Left ventricle myocardium superior (tissue), 1 donor: ENCODE measurements at places on chromosomes 2 and 18. TPM values are rescaled to one million over a fixed set of nuclear protein-coding genes. Genes with fewer than 3 reads are reported as not detected.

ABHD3 gene
- 6.0 TPM for total RNA-seq

TCF7L1 gene
- 7.1 TPM for total RNA-seq

KLF7 gene
- total RNA-seq, result 22.2 TPM

DNAJC5G gene
- 2.1 TPM for total RNA-seq

ASB18 gene
- total RNA-seq, result 3.8 TPM

DNA sequence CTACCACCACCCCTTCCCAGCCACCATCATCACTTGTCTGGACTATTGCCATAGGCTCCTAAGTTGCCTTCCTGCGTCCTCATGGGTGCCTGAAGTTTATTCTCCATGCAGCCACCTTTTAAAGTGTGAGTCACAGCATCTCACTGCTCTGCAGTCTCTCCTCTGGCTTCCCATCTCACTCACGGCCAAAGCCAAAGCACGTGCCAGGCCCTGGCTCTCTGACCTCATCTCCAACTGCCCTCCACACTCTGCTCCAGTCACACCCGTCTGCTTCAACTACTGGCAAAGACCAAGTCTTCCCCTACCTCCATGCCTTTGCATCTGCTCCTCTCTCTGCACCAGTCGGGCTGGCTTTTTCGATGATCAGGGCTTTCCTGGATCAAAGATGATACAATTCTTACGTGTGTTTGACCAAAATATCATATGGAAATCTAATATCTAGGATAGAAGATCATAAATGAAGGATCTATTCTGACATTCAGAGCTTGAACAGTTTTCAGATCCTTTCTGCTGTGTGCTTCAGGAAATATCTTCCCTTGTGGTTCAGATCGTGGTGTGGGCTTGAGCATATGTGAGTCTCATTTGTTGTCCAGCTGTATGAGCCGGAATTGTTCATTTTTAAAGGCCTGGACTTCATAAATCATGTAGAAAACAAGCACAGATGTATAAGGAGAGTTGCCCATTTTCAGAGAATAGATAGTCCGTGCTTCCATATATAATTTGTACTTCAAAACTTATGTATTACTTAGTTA is 175.6 kb downstream of the PRKCE start:
- peak; percentile 62 for DNase-seq

GRCh38 chr2:199057936-199058335 is 399.8 kb downstream of the SATB2 start:
- no peak for DNase-seq

DNA sequence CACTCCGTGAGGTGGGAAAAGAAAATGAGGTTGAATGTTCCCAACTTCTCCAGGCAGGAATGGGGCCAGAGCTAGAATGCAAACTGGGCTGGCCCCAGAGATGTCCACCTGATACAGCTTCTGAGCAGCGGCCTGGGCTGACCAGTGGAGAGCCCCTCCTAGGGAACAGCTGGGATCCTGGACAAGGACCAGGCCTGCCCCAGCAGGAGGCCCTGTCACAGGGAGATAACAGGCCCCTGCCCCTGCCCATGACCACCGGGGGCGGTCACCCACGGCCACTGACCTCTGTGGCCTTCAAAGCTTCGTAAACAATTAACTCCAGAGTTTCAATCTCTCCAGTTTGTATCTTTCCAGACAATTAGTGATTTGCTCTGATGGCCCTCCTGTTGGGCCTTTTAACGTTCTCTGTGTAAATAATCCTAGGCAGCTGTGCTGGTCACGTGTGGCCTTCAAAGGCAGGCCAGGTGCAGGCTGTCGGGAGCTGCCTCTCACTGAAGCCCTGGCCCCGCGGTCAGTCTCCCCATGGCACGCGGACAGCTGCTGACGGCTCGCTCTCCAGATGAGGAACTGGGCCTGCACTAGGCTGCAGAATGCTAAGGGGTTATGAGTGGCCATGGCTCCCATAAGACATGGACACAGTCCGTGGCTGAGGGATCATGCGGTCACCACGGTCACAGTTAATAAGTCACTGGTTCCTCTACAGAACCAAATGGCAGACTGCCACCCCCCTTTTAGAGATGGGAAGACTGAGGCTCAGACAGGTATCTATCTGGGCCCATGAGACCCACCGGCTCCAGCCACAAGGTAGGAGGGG is 9.2 kb downstream of the HS6ST1 start:
- DNase-seq, result peak; percentile 74

DNA sequence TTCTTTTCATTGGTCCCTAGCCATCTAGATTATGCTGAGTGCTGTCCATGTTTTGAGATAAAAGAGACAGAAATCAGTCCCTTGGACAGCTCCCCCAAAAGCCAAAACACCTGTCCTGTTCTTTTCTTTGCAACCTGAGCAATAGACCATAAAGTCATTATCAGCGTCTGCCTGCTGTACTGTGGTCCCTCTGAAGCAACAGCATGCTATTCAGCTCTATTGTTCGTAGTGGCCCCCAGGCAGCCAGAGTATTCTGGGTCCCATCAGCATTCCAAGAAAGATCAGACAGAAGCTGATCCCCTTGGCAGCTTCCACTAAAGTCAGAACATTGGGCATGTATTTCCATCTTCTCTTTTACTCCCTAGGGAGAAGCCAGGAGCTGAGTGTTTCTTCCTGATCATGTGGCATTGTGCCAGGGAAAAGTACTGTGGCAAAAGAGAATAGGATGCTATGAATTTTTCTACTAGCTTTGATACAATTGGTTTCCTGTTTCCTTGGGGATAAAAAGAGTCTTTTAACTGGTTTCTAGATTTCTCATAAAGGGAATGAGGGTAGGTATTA is 33.6 kb upstream of the ZSWIM2 start:
- no peak for DNase-seq

GRCh38 chr2:54470266-54470938 is 14.3 kb downstream of the SPTBN1 start:
- DNase-seq, result no peak
